Right lobe of liver (tissue), 6 donors: ENCODE measurements at places on chromosomes 4 and X. TPM values are rescaled to one million over a fixed set of nuclear protein-coding genes. Genes with fewer than 3 reads are reported as not detected.
A peak's percentile ranks its signal among the peaks of the same experiment; 100 is the strongest.

GRCh38 chr4:129085472-129085871, 7.9 kb downstream of the SCLT1 start:
- no peak for DNase-seq

MGST2 gene
- 125 TPM for total RNA-seq

- no peak for DNase-seq
Observed at GRCh38 chr4:77600521-77601451, 4.8 kb upstream of the CXCL13 start.

DNA sequence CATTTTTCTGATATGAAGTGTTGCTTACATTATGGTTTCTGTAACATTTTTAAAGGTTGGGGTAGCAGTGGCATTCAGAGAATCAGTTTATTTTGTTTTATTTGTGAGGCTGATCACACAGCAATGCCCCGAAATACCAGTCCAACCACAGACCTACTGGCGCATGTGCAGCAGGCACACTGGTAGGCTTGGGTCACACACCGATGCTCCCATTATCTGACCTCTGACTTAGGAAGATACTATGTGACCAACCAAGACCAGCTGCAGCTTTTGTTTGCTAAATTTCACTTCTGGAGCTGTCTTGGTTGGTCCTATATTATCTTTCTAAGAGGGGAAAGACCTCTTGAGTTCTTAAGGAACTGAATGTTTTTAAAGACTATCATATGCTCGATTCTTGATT, 18.7 kb downstream of the PGM2 start:
- no peak for DNase-seq

- DNase-seq: no peak
Observed at GRCh38 chr4:24771241-24771640, 24.1 kb upstream of the SOD3 start.

- peak; percentile 28 for DNase-seq
Observed at GRCh38 chr4:83618431-83618830, 82.5 kb downstream of the GPAT3 start.

PAGE2 gene
- not detected for total RNA-seq

- DNase-seq: peak; percentile 71
Observed at GRCh38 chrX:103404231-103405008, 28.1 kb downstream of the BEX3 start.

- no peak for DNase-seq
Observed at GRCh38 chrX:80216086-80216485, 201.5 kb downstream of the TBX22 start.

DNA sequence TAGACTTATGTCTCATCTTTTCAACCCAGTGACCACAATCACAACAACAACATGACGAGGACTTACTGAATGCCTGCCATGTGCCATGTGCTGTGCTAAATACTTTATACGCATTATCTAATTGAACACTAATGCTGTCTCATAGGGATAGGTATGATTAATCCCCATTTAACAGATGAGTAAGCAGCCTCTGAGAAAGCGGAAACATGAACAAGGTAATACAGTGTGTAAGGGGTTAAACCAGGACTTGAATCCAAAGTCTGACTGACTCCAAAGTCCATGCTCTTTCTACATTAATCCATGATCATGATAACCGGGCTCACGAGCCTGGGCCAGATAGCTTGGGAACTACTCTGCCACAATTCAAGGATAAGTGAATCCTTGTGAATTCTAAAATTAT, 105.3 kb upstream of the MBNL3 start:
- no peak for DNase-seq

DNA sequence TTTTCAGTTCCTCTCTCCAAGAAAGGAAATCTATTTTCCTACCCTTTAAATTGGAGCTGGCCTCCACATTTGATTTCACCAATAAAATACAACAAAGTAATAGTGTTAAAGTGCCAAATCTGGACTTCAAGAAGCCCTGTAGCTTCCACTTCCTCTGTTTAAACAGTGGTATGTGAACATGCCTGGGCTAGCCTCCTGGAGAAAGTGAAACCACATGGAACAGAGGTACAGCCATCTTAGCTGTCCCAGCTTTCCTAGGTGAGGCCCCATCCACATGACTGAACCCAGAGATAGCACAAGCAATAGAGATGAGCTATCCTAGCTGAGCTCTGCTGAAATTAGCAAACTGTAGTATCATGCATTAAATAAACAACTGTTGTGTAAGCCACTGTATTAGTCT, 131.8 kb upstream of the VCX start:
- DNase-seq: no peak

- no peak for DNase-seq
Observed at GRCh38 chr4:184232975-184233374, 15.3 kb upstream of the ENPP6 start.

GRCh38 chr4:135418353-135418752, 1216.8 kb upstream of the PABPC4L start:
- DNase-seq: no peak

DNA sequence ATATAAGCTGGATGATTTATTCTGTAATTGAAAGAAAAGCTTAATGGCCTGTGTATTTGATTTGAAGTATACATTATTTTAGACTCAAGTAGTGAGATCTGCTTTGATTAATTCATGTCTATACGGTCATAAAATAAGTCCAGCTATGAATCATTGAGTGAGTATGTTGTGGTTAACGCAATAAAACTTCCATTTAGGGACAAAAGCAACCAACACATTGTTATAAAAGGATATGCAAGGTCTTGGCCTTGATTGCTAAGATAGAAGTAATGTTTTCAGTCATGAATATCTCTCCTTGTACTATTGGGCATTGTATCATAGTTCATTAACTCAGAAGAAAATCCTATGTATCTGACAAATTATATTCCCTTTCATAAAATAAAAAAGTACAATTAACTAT, 162.1 kb downstream of the EPHA5 start:
- DNase-seq: no peak

DNA sequence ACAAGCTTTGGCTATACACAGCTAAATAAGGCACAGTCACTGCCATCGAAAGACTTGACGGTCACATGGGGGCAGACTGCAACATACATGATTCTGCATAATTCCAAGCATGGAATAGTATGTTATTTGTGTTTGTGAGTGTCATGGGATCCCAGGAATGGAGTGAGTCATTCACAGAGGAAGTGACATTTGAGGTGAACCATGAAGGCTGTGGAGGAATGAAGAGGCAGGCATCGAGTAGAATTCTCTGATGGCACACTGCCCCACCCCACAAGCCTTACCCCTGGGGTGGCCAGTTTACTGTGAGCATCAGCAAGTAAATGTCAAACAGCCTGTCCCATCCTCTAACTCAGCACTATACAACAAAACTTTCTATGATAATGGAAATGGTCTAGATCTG, 619.7 kb downstream of the MID1IP1 start:
- no peak for DNase-seq

DNA sequence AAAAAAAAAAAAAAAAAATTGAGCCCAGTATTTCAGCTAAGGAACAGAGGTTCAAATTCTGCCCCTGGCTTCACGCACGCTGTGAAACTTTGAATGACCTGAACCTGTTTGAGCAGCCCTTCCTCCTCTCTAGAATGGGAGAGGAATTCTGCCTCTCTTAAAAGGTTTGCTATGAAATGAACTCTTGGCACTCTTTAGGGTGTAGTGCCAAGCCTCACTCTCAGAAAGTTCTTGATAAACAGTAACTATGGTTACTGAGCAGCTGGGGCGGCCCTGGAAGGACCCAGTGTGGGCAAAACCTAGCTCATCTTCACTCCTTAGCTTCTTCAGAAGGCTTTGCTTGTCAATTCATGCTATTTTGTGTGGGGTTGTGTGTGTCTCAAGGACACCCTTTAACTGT, 73.7 kb downstream of the GEMIN8 start:
- no peak for DNase-seq

DNA sequence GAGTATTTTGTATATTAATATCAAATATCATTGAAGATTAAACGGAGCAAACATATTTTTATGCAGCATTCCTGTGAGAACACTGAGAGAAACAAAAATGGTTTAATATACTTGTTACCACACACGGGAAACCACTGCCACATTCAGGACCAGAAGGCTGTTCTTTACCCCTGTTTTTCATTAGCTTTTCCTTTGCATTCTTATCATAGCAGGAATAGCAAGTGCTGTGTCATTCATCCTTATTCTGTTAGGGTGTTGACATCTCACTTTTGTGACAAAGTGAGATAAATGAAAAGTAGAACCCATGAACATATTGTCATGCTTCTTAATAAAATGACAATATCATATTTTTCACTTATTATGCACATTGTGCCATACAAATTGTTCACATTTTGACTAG, 212.4 kb upstream of the NDST4 start:
- DNase-seq: no peak

- DNase-seq: no peak
Observed at GRCh38 chr4:177118596-177118995, 191.1 kb upstream of the NEIL3 start.

DNA sequence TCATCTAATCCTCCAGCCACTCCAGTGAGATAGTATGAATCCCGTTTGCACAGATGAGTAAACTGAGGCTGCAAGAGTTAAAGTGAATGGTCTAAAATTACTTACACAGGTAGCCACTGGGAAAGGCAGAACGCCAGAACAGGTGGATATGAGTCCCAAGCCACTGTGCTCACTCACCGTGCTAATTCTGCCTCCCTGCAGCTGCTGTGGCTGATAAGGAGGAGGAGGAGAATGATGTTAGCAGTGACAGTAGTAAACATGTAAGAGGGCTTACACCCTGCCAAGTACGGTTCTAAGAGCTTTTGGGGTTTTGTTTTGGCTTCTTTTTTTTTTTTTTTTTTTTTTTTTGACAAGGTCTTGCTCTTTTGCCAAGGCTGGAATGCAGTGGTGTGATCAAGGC, 90.5 kb upstream of the PRPS2 start:
- DNase-seq: no peak

DNA sequence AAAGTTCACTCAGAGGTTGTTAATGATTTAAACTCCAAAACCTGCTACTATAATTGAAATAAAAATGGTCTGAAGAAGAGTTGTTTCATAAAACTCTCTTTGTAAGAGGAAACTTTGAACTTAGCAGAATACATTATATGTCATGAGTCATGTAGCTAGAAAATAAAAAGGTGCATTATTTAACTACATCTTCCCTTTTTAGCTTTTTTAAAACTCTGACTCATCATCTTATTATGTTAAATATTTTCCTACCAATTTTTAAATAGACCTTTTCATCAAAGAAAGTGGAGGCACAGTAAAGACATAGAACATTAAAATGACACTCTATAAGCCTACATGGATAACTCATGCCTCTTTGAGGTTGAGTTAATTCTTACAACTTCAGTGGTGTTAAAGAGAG, 1.2 kb upstream of the ZNF827 start:
- no peak for DNase-seq

CXCL11 gene
- total RNA-seq: not detected

CPLX1 gene
- 2.1 TPM for total RNA-seq

- DNase-seq: no peak
Observed at GRCh38 chr4:6990661-6991060, 52.5 kb upstream of the TADA2B start.

DNA sequence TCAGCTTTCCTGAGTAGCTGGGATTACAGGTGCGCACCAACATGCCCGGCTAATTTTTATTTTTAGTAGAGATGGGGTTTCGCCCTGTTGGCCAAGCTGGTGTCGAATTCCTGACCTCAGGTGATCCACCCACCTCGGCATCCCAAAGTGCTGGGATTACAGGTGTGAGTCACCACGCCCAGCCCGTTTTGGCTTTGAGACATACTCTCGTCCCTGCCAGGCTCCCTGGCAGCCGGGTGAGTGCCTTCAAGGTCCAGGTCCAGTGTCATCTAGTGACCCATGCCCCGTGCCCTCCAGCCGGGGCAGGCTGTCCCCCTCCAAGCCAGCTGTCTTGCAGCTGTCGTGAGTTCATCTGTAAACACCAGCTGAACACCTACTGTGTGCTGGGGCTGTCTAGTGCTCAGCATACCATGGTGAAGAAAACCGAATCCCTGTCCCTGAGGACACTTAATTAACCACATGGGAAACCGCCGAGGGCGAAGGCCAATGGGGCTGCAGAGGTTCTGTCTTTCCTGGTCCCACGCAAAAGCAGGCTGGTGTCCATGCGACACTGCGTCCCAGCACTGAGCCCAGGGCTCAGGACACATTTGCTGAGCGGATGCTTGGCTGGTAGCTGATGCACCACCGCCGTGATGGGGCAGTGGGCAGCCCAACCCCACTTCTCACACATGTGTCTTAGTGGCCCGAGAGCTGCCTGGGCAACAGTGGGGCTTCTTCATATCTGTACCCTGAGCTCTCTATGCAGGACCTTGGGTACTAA, 21.9 kb downstream of the NSG1 start:
- DNase-seq: peak; percentile 36
